ENCODE measurements at places on chromosomes 12 and 14.

DNA sequence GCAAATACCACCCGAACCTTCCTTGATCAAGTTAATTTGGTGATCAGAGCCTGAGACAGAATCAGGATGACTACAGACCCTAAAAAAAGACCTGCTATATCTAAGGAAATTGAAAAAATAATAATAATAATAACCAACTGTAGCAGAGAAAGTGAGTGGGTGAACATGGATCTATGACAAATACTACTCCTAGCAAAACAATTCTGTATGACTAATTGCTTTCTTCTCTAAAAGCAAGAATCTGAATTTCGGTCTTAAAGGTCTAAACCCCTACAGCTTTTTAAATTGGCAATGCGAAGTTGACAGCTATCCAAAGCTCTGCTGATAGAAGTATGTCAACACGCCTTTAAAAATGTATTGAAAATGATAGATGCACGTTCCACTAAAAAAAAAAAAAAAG lies 102.2 kb downstream of the PRKAB1 start:
- DNase-seq: no peak

- no peak for DNase-seq
Observed at GRCh38 chr12:71748081-71748850, 6.4 kb upstream of the RAB21 start.

DNA sequence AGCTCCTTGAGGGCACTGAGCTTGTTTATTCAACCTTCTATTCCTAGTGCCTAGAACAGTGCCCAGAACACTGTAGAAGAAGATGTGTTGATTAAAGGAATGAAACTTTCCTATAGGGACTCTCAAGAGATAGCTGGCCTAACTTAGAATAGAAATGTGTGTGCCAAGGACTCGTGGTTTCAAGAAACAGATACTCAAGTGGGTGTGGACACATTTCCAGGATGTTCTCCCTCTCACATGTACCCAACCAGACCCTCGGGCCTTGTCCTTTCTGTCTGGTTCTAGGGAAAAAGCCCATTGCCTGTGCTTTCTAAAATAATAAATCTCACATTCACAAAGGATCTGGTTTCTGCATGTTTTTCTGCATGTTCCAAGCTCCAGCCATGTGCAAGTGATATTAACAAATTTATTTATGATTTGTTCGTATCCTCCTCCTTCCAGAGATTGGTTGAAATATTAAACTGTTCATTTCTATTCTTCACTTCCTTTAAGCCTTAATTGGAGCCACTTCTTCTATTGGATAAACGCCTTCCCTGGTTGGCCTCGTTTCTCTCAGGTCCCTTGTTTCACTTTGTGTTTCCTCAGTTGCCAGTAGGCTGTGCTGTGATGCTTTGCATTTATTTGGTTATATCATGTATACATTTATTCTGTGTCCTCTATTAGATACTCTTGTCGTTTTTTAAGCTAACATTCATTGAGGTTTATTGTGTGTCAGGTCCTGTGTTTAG lies 89.8 kb downstream of the CRADD start:
- DNase-seq: no peak

- DNase-seq: no peak
Observed at GRCh38 chr14:21868442-21869046, 194.9 kb upstream of the OR4E1 start.

DNA sequence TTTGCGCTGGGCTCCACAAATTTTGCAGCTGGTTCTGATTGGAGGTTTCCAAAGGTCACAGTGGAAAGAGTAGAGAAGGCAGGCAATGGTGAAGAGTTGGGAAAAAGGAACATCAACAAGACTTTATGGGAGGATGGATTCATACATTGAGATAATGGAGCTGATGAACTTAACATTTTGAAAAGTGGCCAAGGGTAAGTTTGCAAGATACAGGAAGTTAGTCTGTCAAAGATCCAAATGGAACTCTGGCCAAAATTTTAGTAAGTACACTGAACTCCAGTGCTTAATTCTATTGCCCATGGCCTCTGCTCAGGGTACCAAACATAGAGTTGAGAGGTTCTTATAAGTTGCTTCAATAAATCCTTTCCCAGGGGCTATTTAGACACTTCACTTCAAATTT lies 15.6 kb downstream of the CCER1 start:
- DNase-seq: no peak

DNA sequence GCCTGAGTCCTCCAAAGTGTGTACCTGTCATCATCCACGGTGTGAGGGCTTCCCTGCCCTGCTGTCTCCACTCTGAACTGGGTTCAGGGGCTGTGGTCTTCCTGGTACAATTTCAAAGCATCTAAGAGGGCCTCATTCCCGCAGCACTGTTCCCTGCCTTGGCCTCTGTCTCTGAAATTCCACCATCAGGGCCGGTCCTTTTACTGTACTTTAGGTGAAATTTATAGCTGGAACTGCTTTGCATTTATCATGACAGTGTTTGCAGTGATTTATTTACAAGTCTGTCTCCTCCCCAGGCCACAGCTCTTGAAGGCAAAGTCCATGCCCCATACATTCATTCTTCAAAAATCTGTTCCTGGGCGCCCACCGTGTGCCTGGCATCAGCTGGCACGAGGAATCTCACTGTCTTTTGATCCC lies 36.9 kb upstream of the NCOR2 start:
- no peak for DNase-seq

DNA sequence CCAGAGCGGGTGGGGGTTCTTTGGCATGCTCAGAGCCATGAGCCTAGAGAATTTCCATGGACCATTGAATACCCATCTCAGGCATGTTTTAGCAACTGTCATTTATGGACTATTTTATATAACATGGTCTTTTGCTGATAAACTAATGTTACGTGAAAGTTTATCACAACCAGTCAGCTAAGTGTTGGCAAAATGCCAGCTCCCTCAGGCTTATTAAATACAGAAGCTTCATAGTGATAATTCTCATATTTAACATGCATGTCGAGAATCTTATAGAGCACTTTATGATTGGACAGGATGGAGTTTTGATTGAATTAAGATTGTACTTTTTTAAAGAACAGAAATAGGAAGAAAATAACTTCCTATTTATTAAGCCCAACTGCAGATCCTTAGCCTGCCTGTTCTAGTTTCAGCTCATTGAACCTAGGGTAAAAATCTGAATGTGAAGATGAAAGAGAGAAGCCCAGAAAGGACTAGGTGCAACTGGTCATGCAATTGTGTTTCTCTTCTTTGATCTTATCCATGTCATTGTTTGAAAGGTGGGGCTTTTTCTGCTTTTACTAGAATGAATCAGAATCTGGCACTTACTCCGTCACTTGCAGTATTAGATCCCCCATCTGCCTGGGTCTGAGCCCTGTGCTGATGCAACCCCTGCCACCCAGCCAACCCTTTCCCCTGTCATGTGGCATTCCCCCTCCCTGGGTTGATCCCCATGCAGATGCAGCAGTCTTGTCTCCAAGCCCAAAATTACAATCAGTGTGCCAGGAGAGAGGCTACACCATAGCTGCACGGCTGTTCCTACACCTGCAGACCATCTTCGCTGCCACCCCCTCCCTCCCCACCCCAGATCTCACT lies 134.6 kb upstream of the EVL start:
- DNase-seq: no peak

DNA sequence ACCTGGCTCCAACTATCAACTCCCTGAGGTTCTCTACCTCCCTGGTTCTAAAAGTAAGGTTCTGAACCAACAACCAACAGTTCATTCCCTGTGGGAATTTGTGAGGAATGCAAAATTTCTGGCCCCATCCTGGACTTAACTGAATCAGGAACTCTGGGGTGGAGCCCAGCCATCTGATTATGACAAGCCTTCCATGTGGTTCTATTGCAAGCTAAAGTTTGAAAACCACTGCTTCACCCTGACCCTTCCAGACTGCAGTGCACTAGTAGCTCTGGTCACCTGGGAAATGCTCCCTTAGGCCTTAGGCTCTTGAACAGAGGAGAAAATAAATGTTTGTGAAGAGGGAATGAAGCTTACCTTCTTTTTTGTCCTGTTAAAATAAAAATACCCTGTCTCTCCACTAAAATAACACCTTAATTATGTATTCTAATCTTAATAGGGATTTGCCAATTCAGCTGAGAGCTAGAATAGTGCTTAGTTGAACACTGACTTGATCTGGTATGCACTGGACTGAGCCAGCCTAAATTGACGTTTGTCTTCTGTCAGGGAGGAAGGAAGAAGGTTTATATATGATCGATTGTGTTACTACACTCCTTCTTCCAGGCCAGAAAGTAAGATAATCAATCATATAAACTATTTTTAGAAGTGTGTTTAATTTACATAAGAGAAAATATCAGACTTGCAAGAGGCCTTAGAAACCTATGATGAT lies 39.1 kb upstream of the DDHD1 start:
- DNase-seq: no peak

GRCh38 chr12:40254455-40255085 lies 29.8 kb downstream of the LRRK2 start:
- DNase-seq: no peak

GRCh38 chr12:67720351-67720856 lies 71.9 kb downstream of the DYRK2 start:
- no peak for DNase-seq

DNA sequence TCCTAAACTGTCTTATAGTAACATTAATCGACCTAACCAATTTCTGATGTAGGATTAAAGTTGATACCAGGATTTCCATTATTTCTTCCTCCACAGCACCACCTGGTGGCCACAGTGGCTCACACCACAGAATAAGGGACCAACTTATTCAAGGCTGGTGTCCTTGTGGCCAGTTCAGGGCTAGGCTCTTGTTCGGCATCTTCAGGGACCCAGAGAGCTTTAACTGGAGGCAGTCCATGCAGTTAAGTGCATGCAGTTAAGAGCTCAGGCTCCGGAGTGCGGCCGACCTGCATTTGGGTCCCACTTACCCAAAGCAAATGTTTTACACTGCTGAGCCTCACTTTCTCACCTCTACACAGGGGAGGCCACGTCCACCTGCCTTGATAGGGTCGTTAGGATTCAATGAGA lies 42.0 kb upstream of the GPR68 start:
- DNase-seq: peak; percentile 76
